ENCODE measurements at places on chromosomes 7 and 10.

DNA sequence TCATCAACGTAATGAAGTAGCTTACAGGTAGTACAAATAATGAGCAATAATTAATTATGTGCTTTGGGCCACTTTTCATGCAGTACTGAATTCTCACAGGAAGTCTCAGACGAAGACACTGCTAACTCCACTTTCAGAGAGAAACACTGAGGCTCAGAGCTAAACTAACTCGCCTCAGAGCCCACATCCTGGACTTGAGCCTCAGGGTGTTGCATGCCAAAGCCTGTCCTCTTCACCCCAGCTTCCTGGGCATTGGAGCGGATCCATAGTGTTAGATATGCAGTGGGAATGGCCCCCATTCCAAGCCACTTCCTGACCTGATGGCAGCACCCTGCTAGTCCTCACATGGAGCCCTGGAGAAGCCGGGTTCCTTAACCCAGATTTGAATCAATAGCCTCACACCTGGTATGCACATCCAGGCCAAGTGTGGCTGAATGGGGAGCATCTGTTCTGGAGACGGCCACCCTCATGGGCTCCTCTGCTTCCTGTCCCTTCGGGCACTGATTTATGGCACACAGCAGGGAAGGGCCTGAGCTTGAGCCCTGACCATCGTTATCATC is 265.1 kb upstream of the ZNF32 start:
- DNase-seq, result peak; percentile 1

GRCh38 chr7:1053816-1054370 is 9.5 kb downstream of the GPR146 start:
- no peak for DNase-seq

DNA sequence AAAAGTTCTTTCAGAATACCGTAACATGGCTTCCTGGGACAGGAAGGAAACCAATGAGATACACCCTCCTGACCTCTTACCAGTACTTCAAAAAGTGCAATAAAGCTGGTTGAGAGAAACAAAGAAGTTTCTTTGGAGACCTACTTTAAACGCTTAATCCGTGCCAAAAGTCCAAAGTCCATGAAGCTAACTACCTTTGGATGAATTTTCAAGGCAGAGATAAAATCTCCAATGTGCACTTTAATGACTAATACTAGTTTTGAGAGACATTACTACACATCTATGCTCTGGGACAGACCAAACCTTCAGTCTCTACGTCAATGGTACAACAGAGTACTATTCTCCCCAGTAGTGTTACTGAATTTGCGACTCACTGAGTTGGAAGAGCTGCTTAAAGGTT is 46.1 kb downstream of the UBE2H start:
- no peak for DNase-seq

GRCh38 chr10:88659725-88660597 is 4.3 kb upstream of the LIPF start:
- DNase-seq, result no peak

GRCh38 chr7:150556521-150557138 is 10.6 kb upstream of the GIMAP4 start:
- DNase-seq, result no peak

DNA sequence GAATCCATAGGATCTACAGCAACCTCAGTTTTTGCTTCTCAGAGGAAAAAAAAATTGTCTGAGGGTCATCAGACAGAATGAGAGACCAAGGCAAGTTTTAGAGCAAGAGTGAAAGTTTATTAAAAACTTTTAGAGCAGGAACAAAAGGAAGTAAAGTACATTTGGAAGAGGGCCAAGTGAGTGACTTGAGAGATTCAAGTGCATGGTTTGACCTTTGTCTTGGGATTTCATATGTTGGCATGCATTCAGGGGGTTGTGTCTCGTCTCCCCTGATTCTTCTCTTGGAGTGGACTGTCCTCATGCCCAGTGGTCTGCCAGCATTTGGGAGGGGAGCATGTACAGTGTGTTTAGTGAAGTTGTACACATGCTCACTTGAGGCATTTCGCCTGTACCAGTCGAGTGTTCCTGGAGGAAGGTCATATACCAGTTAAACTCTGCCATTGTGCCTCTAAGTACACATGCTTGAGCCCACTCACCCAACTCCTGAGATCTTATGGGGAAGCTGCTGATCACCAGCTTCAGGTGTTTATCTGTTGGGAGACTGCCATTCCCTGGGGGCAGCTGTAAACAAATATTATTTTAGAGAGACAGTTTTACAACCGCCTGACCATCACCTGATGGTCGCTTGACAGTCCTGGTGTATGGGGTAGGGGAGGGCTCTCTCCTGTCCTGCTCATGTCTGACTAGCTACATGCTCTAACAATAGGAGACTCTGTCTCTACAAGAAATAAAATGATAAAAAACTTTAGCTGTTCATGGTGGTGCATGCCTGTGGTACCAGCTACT is 109.4 kb downstream of the EEPD1 start:
- DNase-seq, result no peak

DNA sequence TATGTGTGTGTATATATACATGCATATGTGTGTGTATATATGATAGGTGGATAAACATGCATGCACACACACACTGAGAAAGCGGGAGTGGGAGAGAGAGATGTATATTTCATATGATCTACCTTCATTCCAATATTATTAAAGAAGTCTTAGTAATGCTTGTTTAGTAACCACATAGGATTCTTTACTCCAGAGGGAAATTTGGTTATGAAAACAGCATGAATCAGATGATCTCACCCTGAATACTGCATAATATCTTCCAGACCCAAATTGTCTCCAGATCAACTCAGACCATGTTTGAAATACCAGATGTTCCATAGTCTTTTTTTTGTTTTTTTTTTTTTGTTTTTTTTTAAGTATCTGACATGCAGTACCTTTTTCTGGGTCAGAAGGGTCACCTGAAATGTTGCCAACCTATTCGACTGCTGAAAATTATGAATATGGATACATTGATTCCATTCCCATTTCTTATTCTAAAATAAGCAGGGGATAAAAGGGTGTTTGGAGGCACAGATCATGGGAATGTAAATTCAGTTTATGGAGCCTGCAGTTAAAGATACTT is 17.4 kb downstream of the TES start:
- DNase-seq, result no peak

DNA sequence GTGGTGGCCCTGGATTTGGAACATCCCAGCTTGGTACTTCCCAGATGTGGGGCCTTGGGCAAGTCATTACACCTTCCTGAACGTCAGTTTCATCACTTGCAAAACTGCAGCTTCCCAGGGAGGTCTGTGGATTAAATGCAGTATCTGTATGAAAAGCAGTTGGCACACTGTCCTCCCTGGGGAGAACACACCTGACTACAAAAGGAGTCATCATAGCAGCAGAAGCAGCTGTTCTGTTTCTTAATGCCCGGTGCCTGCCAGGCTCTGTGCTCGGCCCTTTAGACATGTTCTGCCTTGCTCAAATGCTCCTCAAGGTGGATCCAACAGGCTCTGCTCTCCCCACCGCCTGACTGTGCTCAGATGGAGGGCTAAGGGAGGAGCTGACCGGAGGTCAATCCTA is 31.0 kb downstream of the CDCA7L start:
- no peak for DNase-seq

DNA sequence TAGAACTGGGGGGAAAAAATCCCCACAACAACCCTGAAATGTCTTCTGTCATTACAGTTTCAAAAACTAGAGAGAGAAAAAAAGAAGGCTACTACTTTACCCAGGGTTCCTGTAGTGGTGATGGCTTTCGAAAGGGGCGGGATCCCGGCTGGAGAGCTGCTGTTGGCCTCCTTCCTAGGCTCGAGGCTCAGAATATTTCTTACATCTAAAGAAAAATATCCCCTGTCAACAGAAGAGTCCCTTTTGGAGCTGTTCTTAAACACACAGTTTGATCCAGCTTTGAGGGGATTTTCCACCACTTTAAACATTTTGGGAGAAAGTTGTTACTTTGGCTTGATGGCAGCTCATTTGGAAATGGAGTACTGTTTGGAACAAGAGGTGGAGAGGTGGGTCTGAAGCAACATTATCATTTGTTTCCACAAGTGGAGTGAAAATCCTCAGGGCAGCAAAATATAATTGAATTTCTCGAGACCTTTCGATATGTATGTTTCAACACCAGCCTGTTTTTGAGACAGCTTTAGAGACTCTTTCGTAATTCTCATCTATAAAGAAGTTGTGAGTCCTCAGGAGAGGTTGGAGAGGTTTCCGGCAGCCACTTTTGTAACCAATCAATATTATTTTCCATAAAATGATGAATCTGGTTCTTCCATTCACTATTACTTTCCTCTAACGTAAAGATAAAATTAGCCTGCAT is 5.1 kb downstream of the HOXA13 start:
- no peak for DNase-seq

DNA sequence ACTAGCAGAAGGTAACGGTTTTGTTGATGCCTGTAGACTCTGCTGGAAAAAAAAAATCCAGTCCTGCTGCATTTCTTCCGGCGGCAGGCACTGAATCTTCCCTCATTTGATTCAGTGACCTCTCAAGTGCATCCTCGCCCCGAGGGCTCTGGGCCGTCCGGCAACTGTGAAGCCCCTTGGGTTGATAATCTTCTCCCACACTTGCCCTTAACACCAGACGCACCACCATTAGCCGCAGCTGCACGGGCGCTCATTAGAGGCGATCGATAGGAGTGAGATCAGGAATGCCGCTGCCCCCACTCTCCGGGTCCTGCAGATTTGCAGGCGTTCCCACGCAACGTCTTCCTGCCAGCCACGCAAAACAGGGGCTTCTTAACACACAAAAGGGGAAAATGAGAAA is 200.0 kb upstream of the MKI67 start:
- DNase-seq, result peak; percentile 85

GRCh38 chr10:110399106-110399964 is 94.6 kb upstream of the SMNDC1 start:
- DNase-seq, result no peak

- no peak for DNase-seq
These were observed 154.1 kb upstream of the KMT2E start for GRCh38 chr7:104859754-104860426.

DNA sequence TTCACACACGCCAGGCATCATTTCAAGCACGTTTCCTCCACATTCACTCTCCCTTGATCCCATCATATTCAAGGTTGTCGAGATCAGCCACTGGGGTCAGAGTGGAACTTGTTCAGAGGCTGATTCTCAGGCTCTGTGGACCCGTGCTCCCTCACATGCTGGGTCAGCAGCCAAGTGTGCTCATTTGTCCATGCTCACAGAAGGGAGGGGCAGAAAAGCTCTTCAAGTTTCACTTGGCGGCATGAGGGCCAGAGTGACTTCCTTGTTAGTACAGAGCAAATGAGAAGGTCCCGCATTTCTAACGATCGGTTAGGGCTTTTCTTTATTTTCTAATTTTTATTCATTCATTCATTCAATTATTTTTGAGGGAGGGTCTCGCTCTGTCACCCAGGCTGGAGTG is 82.2 kb downstream of the EBLN1 start:
- DNase-seq, result no peak

DNA sequence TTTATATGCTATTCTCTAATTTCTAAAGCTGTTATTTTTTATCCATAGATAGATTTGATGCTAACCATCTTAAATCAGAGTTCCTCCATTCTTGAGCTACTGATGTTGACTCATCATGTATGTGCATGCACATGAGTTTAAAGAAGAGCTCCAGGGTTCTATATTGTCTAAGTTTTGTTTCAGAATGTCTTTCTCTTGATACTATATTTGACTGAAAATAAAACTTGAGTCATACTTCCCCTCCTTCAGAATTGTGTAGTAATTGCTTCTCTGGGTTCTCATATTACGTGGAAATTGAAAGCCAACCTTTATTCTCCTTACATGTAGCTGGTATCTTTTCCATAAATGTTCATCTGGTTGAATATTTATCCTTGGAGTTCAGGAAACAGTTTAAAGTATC is 89.4 kb downstream of the LRRTM3 start:
- no peak for DNase-seq

GRCh38 chr10:80609331-80609730 is 71.6 kb downstream of the SH2D4B start:
- DNase-seq, result no peak

DNA sequence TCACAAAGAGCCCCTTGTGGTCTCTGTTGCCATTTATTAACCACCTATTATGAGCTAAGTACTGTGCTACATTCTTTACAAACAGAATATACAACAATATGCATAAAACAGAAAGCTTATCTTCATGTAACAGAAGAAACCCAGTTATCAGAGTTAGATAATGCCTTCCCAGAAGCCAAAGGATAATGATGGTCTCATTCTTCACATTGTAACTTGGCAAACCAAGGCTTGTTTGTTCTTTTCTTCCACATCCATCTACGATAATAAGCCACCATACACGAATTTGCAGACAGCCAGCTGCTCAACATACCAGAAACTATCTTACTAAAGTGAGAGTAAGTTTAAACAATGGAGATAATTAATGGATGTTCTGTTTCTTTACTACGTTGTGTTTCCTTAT is 127.6 kb downstream of the NEBL start:
- no peak for DNase-seq

- peak; percentile 57 for DNase-seq
These were observed 15.2 kb downstream of the OAT start for GRCh38 chr10:124403548-124403947.

DNA sequence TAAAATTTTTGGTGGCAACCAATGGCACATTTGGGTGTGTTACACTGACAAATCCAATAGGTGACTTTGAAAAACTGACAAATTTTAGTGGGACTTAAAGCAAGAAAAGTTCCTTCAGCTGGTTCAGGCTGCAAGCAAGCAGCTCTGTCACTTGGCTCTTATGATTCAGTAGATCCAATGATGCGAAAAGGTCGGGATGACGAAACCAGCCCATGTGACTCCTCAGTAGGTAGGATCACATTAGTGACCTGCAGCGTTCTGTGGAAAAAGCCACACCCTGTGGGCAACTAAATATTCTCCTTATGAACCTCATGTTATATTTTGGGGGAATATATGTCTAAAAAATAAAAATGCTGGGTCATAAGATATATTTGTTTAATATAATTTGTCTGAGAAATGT is 13.3 kb upstream of the TSGA13 start:
- no peak for DNase-seq

DNA sequence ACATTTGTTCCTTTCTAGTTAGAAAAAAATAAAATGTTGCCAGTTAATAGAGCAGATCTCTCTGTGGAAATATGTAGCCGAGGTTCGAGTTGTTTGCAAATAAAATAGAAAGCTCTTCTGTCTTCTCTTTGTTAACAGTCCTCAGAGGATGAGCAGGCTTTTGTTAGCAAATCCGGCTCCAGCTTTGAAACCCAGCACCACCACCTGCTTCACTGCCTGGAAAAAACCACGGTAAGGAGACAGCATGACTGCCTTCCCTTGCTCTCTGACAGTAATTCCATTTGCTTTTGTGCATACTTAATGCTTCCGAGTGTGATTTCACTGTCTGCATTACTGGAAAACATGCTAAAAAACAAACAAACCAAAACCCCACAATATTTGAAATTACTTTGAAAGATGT is 115.6 kb downstream of the TSPAN12 start:
- DNase-seq, result peak; percentile 52

- no peak for DNase-seq
These were observed 125.3 kb downstream of the SGMS1 start for GRCh38 chr10:50498465-50498864.

- DNase-seq, result no peak
These were observed 103.4 kb downstream of the TRRAP start for GRCh38 chr7:98981701-98982100.

DNA sequence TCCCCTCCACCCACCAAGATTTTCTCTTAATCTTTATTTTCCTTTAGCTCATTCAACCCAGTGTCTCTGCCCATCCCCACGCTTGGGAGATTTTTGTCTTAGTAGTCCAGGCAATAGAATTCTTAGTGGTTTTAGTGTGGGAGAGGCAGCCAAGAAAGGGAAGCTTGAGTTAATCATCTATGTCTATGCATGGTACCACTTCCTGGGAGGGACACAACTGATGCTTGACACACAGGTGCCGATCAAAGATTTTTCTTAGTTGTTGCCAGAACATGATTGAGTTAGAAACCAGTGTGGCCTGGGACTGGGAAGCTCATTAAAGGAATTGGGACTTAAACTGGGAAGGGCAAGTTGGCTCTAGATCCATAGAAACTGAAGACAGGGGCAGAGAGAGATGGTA is 3.1 kb downstream of the STRA8 start:
- DNase-seq, result no peak
